Hepatic stellate cell (primary cell): ENCODE measurements at places on chromosomes 7 and 10.

DNA sequence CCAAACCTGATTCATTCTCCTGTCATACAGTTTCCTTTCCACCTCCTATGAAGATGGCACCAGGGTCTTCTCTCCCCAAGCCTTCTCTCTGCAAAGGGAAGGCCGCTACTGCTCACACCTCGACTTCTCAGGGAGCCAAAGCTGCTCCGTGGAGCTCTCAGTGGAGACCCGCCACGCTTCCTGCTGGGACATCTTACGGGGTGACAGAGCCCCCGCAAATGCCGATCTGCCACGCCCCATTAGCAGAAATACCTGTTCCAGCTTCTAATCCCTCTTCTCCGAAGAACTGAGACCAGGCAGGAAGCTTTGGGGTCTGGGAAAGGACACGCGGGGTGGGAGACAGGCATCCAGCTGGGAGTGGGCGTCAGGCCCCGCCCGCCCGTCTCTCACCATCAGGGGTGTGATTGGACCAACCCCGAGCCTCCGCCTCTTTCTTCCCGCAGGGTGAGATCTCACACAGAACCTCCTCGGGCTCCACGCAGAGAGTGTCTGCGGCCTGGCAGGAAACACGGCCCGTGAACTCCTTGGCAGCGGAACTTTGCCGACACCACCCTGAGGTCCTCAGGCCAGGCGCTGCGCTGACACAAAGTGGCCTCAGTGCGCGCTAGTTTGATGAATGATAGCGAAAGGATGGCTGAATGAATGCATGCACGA is 12.0 kb upstream of the CALML5 start:
- DNase-seq = no peak

- no peak for DNase-seq
These were observed 8.4 kb downstream of the PPP2R2D start for GRCh38 chr10:131909014-131909808.

- DNase-seq = no peak
These were observed 83.4 kb upstream of the TNRC18 start for GRCh38 chr7:5507013-5507412.

DNA sequence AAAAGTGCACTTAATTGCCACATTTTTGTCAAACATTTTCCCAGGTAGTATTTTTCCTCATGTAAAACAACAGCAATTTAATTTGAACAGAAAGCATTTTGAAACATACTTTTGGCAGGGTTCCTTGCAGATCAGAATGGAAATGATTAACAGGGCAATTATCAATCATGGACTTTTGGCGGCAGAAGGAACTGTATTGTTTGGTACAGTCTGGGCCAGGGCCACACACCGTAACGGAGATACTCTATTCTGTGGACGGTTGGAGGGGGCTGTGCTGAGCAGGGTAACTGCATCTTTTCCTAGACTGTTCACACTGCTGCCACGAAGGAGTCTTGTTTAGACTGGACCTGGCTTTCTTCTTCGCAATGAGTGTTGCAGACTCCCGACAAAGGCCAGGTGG is 62.3 kb downstream of the EGFR start:
- DNase-seq = no peak

DNA sequence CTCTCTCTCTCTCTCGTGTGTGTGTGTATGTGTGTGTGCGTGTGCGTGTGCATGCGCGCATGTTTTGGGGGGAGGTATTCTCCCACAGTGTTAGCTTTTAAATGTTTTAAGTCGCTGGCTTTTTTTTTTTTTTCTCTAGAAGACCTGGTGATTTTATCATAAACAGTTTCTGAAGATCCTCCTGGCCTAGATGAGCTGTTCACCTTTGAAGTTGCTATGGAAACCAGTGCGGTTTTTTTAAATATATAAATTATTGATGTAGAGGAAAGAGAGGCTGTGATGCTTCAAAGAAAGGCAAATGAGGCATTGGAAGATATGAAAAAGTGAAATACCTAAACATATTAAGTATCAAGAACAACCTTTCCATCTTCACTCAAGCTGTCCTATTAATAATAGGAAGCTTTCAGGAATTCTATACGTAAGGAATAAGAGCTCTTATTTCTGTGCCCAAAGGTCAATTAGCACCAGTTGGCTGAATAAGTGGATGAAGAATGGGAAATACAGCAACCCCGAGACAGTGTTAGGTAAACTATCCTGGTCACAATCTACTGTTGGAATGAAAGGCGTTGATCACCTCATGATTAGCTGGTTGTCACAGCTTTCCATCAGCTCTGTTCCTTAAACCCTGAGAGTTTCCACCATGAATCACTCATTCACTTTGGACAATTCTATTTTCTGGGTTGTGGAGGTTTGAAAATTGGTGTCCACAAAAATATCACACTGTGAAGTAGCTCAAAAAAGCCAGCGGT is 66.5 kb upstream of the SLC35G1 start:
- DNase-seq = no peak

DNA sequence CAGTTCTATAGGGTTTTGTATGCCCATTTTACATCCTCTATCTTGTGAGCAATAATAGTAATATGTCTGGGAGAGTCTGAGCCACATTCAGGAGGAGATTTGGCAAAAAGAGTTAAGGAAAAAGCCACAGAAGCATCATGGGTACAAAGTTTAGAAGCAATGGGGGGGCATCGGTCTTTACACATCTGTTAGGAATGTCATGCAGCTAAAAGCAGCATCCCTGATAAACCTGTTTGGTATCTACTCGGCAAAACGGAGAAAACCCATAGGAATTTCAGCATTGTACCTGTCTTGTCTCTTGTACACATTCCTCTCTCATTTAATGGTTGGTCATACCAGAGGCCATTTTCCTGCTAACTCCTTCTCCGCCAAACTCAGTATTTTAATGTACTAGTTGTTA is 12.5 kb upstream of the HERPUD2 start:
- no peak for DNase-seq

GRCh38 chr7:158804335-158804734 is 25.0 kb downstream of the ESYT2 start:
- no peak for DNase-seq

- DNase-seq = no peak
These were observed 43.9 kb downstream of the CUX1 start for GRCh38 chr7:101861218-101861775.

GRCh38 chr10:5534051-5534821 is 9.5 kb downstream of the CALML3 start:
- DNase-seq = no peak

- no peak for DNase-seq
These were observed 56.1 kb downstream of the SP8 start for GRCh38 chr7:20730611-20731010.

- DNase-seq = no peak
These were observed 399.9 kb downstream of the GATA3 start for GRCh38 chr10:8454357-8454756.

GRCh38 chr7:44081266-44081748 is 1.0 kb downstream of the POLM start:
- no peak for DNase-seq

DNA sequence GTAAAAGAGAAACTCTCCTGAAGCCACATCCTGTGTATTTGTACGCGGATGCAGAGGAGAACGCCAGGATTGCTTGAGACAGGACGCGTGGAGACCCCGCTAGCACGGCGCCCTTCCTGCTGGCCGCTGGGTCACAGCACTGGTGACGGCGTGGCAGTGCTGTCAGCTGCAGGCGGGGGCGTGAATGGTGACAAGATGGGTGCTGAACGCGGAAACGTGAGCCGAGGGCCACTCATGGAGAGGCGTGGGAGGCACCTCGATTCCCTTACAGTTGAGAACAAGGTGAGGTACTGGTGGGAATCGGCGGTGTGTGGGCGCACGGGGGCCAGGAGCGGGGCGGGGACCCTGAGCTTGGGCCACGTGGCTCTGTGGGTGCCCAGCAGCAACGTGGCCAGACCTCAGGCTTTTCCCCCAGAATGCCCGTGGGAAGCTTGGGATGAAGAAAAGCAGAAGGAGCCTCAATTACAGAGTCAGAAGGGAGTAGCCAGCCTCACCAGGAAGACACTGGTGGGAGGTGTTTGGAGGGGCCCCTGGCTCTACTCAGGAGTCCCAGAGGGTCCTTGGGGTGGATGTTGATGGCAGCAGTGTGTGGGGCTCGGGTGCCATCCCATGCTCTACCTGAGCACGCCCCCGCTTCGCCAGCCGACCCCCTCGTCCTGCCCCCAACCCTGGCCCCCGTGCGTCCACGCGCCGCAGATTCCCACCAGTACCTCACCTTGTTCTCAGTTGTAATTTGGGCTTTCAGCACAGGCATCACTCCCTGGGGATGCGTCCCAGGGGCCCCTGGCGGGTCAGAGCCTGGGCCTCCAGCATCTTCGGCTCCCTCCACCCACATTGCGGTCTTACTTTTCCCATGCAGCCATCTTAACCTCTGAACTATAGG is 208.4 kb upstream of the TCERG1L start:
- DNase-seq = no peak

- no peak for DNase-seq
These were observed 119.3 kb upstream of the ACBD5 start for GRCh38 chr10:27359792-27360355.

GRCh38 chr10:34205452-34205851 is 609.6 kb downstream of the PARD3 start:
- no peak for DNase-seq

DNA sequence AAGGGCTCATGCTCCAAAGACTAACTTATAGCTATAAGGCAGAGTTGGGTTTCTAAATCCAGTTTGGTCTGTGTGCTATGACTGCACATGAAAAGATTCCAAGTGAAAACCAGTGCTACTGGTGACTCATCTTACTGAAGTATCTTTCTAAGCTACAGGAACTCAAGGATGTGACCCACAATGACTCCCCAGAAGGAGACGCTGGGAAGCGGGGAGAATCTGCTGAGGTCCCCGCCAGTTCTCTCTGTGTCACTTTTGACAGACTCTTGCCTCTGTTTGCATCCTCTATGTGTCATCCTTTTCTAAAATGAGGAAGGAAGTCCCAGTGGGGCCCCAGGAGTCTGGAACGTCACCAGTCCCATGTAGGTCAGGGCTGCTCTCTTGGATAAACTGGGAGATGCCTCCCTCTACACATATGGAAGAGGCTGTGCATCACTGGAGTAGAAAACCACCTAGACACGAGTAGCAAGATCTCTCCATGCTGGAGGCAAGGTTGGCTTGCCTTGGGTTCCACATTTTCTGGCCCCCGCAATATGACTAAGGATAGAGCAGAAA is 28.8 kb upstream of the GPR26 start:
- DNase-seq = no peak

GRCh38 chr7:137996386-137996851 is 5.5 kb downstream of the CREB3L2 start:
- no peak for DNase-seq

- no peak for DNase-seq
These were observed 285.8 kb downstream of the CAMK1D start for GRCh38 chr10:12635127-12635541.

DNA sequence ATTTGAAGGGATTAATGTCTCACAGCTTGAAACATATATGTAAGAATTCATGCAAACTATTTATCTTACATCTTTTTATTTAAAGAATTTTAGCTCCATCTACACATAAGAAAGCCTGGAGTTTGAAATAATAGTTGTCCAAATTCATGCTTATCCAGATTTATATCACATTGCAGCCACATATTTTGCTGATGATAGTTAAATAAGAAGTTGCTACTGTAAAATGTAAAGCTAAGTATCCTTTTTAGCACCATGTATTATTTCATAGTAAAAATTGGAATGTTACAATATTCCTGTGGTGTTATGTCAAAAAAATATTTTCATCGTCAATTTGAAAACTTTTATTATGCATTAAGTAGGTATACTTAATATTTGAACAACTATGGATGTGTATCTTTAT is 27.3 kb upstream of the UMAD1 start:
- no peak for DNase-seq

DNA sequence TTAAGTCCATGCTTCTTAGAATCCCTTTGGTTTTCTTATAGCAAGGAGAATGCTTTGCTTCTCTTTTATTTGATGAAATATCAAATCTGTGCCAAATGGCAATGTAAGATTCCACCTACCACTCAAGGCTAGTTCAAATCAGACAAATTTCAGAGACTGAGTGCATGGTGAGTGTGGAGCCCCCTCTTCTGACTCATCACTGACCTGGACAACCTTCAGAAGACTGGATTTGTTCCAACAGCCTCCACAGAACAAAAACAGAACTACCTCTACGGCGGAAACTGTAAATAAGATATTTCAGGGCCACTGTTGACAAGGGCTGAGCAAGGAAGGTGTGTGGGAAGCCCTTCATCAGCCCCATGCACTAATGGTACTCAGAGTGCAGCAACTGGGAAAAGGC is 21.1 kb downstream of the NCAPG2 start:
- no peak for DNase-seq

DNA sequence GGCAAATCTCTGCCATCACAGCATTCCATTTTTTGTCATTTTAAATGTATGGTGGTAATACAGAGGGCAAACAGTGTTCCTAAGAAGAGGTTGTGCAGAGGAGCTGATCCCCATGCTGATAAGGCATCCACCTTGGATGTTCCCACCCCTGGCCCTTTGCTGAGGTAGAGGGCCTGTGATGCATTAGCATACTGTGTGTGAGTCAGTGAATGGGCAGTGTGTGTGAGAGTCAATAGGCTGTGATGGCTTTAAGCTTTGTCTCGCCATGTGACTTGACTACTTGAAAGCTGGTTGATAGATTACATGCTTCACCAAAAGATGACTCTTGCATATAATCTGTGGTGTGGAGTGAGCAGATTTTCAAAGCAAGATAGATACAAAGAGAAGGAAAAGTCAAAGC is 81.3 kb downstream of the INSYN2A start:
- DNase-seq = no peak

DNA sequence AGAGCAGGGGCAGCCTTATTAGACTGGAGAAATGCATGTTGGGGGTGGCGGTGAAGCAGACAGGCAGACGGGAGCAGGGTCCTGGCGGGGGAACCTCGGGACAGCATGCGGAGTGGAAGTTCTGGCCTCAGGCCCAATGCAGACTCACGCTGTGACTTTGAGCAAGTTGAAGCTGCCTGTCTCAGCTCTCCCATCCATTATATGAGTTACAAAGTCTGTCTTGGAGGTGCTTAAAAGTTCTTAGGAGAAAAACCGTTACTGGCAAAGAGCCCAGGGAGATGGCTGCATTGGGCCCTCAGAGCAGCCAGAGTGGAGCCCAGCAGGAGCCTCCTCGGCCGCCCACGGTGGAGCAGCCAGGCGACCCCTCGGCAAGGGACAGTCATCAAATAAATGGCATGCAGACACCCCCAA is 509.5 kb downstream of the PLXNA4 start:
- peak; percentile 35 for DNase-seq

GRCh38 chr7:36532981-36533499 is 143.4 kb downstream of the ANLN start:
- no peak for DNase-seq

GRCh38 chr7:141754939-141755338 is 9.0 kb upstream of the TAS2R3 start:
- DNase-seq = no peak
